ENCODE measurements at places on chromosomes 6 and 20.
A peak's percentile ranks its signal among the peaks of the same experiment; 100 is the strongest.

DNA sequence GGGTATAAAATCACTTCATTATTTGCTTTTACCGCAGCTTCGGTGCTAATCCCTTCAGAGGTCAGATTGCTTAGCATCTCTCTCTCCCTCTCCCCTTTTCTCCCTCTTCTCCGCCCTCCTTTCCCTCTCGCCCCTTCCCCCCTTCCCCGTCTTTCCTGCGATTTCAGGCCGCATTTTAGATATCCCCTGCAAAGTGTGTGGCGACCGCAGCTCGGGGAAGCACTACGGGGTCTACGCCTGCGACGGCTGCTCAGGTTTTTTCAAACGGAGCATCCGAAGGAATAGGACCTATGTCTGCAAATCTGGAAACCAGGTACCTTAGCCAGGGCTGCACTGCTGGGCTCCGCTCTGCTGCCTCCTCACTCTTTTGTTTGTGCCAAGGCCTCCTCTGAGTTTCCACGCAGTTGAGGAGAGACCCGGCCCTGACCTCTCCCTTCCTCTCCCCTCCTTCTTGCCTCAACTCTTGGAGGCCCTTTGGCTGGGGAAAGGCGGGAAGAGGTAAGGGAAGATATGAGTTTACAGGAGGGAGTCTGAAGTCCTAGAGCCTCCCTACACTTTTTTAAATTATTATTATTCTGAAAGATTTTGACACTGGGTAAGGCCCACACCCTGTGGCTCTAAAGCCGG is 5.6 kb downstream of the NR2E1 start:
- no peak for DNase-seq

DNA sequence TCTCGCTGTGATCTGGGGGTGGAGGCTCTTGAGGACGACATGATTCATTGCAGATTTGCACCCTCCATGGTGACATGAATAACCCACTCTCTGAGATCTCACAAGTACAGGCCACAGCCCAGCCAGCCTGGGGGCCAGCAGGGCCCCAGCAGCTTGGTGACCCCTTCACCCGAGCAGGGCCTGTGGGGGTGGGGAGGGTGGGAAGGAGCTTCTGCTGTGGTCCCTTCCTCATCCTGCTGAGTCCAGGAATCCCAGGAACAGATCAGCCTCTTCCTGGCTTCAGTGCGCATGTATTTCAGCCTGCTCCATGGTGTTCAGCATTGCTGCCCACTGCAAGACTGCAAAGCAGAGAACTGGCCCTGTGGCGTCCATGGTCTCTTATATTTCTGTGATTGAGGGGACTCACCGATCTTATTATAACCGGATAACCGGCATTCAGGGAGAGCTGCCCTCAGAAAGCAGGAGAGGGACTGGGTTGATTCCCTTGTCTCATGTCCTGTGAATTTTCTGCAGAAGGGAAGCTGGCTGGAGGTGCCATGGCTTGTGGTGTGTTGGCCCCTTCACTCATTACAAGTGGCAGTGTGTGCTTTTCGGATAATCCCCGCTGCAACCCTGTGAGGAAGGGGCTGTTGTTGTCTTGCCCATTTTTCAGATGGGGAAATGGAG is 118.8 kb upstream of the FRMD1 start:
- DNase-seq, result no peak

- no peak for DNase-seq
These were observed 189.6 kb downstream of the MYLK4 start for GRCh38 chr6:2560917-2561698.

DNA sequence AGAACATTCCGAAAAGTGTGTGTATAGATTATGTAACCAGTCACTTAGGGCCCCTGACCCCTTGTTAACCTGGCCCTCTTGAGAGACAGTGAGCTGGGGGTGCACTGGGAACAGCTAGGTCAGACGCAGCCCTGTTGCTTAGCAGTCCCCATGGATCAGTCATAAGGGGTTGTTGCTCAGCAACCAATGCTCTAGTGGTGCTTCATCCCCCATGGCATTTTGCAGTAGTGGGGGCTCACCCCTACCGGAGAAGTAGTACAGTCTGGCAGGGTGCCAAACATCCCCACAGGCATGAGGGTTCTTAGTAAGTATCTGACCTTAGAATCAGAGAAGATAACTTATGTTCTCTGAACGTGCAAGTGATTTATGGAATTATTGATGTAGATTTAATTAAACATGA is 12.3 kb downstream of the PKIB start:
- DNase-seq, result no peak

DNA sequence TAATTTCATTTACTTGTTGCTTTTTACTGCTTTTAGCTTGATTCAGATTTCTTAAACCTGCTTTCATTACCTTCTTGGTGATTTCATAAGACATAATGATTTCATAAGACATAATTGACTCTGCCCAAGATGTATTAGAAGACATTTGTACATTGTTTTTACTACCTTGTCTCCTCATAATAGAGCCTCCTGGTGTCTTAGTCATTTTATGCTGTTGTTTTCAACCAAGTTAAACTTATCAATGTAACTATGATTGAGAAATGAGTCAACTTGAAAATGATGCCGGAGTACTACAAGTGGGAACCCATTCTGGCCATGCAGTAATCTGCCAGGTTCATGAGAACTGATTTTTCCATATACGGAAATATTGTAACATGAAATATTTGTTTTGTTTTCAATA is 573.6 kb downstream of the MMUT start:
- DNase-seq, result no peak

- DNase-seq, result no peak
These were observed 259.9 kb upstream of the MARCKS start for GRCh38 chr6:113597231-113597583.

DNA sequence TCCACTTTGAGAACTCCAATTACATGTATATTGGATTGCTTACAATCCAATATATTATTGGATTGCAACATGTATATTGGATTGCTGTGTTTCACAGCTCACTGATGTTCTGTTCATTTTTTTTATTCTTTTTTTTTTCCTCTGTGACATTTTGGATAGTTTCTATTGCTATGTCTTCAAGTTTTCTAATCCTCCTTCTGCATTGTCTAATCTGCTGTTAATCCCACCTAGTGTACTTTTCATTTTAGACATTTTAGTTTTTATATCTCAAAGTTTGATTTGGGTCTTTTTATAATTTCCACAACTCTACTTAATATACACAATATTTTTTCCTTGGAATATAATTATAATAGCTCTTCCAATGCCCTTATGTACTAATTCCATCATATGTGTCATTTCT is 34.5 kb downstream of the CNBD2 start:
- no peak for DNase-seq

DNA sequence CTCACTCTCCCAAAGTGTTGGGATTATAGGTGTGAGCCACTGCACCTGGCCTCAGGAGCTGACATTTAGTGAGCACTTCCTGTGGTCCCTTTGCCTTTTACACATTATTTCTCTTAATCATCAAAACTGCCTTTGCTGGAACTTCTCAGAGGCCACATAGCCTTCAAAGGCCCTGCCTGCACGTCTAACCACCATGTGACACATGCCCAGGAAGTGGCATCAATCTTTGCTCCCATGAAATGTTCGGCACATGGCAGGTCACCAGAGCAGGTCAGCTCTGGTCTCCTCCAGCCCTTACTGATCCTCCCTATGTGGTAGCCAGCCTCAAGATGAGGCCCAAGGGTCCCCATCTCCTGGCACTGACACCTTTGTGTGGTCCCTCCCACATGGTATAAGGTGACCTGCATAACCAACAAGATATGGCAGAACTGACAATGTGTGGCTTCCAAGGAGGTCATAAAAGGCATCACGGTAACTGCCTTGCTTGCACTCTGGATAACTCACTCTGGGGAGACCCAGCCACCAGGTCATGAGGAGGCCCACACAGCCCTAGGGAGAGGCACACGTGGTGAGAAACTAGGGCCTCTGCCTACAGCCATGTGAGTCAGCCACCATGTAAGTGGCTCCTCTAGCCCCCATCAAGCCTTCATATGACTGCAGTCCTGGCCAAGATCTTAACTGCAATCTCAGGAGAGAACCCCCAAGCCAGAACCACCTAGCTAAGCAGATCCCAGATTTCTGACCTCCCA is 28.8 kb upstream of the HMGA1 start:
- DNase-seq, result no peak

- DNase-seq, result no peak
These were observed 11.3 kb upstream of the ZNF335 start for GRCh38 chr20:45983279-45983743.

- DNase-seq, result no peak
These were observed 39.0 kb downstream of the MTRES1 start for GRCh38 chr6:107066697-107067659.

GRCh38 chr6:149185799-149186357 is 131.6 kb upstream of the TAB2 start:
- no peak for DNase-seq

- DNase-seq, result peak; percentile 38
These were observed 26.5 kb upstream of the RNF24 start for GRCh38 chr20:4041748-4042411.

GRCh38 chr20:36153736-36154699 is 522 bp upstream of the EPB41L1 start:
- DNase-seq, result no peak

DNA sequence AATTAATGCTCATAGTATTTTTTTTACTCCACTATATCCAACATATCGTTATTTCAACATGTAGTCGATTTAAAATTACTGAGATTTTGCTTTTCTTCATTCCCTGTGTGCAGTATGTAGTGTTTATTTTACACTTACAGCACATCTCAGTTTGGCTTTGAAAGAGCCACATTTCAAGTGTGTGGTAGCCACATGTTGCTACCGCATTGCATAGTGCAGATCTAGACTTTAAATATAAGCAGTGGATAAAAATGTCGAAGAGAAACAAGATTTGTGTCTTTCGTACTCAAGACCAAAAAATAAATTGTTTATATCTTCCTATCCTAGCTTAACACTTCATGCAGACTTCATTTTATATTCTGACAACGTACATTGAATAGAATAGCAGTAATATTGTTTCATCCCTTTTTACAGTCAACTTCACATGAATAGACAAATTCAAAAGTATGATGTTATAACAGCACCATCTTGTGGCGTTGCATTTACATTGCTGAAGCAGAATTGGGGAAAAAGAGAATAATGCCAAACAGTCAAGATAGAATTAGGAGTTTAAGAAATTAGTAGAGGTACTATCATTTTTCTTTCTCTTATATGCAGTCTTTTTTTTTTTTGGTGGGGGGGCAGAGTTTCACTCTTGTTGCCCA is 29.9 kb downstream of the FBXO5 start:
- no peak for DNase-seq

DNA sequence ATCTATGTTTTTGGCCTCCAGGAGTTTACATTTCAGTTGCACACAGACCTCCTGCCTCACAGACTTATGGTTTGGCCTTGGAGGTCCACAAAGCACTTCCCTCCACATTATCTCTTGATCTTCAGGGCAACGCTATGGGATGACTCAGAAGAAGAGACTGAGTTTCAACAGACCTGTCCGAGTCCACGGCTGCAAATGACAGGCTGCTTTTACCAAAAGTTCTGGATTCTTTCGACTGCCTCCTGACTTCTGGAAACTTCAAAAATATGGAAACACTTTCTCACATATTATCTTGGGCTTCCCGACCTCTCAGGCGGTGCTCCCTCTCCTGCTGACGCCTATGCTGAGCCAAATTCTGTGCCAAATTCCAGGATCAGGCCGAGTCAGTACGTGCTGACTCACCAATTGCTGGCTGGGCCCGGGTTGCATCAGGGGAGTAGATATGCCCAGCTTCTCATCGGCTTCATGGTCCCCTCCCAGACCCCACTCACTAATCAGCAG is 190.2 kb downstream of the BMP7 start:
- DNase-seq, result no peak

DNA sequence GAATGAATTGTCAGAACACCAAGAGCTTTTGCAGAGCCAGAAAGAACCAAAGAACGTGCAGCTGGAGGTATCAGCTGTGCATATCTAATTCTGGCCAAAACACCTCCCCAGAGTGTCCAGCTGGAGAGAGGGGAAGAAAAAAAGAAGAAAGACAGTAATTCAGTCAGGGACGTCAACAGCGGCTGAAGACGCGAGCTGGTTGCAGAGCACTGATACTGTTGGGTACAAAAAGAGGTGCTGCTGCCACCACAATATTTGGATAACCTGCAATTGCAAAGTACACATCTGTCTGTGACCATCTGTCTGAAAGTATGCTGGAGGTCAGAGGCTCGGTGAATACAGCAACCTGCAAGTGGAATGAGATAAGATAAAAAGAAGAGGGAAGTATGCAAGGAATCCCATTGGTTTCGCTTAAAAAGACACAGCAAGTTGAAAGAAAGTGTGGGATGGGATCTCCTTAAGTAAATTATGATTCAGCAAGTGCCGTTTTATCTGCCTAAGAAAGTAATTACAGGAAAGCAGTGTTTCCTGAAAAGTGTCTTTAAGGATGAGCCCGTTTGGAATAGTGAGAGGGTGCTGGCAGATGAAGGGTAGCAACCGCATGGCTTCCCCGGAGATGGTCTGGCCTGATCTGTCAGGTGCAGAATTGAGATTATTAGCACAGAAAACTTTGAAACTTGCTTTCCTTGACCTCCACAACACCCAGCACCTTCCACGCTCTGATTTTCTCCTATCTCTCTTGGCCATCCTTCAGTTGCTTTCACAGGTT is 189.9 kb upstream of the PRDM1 start:
- no peak for DNase-seq

DNA sequence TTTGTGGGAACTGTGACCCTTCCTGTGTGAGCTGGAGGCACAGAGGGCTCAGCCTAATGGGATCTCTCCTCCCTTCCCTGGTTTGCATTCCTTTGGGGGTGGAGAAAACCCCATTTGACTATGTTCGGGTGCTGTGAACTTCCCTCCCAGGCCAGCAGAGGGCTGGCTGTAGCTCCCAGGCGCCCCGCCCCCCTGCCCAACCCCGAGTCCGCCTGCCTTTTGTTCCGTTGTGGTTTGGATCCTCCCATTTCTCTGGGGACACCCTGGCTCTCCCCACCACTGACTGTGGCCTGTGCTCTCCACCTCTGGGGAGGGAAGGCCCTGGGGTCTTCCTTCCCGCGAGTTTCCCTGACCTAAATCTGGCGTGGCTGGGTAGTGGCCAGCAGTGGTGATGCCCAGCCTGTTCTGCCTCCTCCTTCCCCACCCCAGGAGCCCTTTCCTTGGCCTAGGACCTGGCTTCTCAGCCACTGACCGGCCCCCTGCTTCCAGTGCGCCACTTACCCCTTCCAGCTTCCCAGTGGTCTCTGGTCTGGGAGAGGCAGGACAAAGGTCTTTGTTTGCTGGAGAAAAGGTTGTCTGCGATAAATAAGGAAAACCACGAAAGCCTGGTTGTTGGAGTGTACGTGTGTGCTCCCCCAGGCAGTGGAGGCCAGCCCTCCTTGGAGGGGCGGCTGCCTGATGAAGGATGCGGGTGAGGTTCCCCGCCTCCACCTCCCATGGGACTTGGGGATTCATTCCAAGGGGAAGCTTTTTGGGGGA is 4.9 kb downstream of the VEGFA start:
- no peak for DNase-seq

DNA sequence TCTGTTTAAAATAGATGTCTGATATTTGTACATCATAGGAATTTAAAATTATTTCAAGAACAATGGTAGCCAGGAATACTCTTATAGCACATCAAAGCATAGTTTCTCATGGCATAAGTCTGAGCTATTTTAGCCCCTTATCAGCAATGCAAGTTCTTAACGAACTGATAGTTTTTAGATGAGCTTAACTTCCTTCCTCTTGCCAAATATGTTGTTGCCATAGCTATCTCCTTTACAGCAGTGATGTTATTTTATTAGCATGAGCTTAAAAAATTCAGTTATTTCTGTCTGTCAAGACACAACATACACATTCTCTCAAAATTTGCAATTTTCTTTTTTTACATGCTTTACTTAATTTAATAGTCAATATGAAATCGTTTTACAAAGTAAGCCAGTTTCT is 867.2 kb downstream of the PHF3 start:
- no peak for DNase-seq

All from SHP77 treated with DMSO at 0.1 percent for 48 hours (cell line).